ENCODE measurements at places on chromosomes 2 and 18.
A peak's percentile ranks its signal among the peaks of the same experiment; 100 is the strongest.

DNA sequence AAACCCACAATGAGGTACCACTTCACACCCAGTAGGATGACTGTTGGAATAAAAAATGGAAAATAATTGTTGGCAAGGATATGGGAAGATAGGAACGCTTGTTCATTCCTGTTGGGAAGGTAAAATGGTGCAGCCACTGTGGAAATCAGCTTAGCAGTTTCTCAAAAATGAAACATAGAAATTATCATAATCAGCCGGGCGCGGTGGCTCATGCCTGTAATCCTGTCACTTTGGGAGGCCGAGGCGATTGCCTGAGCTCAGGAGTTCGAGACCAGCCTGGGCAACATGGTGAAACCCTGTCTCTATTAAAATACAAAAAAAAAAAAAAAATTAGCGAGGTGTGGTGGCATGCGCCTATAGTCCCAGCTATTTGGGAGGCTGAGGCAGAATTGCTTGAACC lies 23.4 kb downstream of the AMER3 start:
- no peak for DNase-seq

GRCh38 chr2:25809646-25810045 lies 68.6 kb downstream of the ASXL2 start:
- no peak for DNase-seq

GRCh38 chr2:1476617-1477195 lies 63.4 kb downstream of the TPO start:
- no peak for DNase-seq

DNA sequence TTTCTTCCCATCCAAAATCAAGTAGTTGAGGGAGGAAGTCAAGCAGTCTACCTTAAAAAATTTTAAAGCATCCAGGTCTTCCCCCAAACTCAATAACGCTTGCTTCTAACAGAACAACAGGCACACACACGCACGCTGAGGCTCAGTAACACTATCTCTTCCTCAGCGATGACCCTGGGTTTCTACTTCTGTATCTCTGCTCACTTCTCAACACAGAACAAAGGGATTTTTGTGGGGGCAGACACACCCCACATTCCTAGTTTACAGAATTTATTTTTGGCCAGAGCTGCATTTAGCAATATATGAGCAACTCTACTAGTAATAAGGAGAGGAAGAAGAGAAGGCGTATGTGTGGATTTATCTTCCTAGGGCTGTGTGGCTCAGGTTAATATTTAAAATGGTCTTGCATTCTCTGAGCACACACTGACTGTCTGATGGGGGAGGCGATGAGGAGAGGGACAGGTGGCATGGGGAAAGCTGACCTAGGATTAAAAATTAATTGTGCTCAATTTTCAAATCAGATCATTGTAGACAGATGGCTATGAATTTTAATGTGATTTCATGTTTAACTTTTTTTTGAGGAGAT lies 71.3 kb upstream of the PPM1B start:
- DNase-seq, result no peak

- DNase-seq, result no peak
These were observed 6.9 kb downstream of the ANKRD53 start for GRCh38 chr2:70985283-70985688.

GRCh38 chr18:39624961-39625360 lies 2059.4 kb upstream of the CELF4 start:
- DNase-seq, result no peak

DNA sequence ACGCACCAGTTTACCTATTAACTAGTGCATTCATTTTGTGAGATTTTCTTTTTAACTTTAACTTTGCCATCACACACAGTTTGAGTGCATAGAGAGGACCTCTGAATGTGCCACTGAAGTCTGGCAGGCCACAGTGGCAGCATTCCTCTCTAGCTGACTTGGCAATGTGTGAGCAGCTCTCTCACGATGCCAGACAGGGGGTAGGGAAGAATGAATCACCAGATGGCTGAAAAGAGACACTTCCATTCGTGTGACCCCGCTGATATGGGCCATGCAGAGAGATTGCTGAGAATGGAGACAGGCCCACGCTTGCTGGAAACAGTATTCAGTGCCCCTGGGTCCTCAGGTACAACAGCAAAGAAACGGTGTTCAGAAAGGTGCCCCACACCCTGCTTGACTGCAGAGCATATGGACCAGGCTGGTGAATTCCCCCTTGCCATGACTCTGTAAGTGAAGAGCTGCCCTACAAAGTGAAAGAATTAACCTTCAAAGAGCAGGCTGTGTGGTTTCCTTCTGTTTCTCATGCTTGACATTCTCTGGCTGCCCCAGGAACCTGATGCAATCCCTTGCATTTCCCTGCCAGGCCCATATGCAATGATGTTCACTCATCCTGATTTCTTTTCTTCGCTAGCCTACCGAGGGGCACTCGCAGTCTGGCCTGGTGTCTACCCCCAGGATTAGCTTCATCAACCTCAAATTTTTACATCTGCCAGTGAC lies 236.1 kb downstream of the CDH20 start:
- no peak for DNase-seq

DNA sequence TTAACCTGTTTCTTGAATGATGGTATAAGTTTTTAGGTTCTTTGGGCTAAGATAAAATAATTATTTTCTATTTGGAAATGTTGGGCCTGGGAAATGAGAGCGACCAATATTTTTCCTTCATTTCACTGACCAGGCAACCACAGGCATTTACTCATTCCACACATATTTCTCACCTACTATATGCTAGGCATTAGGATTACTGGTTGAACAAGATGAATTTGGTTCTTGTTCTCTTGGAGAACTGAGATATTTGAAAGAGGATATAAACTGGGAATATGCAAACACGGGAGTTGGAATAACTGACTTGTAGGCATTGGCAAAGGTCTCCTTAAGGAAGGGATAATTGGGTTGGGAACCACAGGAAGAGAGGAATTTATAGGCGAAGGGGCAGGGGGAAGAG lies 3.9 kb upstream of the MYL1 start:
- DNase-seq, result no peak

DNA sequence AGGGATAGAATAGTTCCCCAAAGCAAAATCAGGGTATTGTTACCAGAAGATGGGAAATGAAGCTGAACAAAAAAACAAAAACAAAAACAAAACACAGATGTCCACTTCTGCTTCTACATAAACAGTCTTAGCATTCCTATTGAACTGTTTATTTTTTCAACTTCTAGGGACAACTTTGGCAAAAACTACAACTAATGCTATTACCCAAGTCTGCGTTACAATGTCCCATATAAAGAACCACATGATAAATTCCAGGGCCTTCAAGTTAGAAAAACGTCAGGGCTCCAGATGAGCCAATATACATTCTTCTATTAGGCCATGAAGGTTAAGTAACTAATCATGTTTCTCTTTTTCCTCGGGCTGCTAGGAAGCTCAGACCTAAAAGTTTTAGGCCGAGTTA lies 16.9 kb downstream of the PID1 start:
- DNase-seq, result no peak

GRCh38 chr18:75209951-75210258 lies 692 bp upstream of the TSHZ1 start:
- DNase-seq, result peak; percentile 73

DNA sequence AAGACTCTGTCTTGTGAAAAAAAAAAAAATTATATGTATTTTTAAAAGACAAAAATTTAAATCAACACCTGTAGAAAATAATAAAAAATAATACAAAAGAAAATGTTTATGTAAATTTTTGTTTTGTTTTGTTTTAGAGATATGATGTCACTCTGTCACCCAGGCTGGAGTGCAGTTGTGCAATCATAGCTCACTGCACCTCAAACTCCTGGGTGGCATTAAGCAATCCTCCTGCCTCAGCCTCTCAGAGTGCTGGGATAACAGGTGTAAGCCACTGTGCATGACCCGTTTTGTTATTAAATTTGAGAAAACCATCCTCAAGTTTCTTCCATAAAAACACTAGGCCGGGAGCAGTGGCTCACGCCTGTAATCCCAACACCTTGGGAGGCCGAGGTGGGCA lies 56.2 kb upstream of the B3GNT7 start:
- no peak for DNase-seq

GRCh38 chr2:16409006-16409390 lies 256.6 kb downstream of the CYRIA start:
- no peak for DNase-seq

GRCh38 chr2:3665886-3666612 lies 8.0 kb downstream of the ALLC start:
- no peak for DNase-seq

DNA sequence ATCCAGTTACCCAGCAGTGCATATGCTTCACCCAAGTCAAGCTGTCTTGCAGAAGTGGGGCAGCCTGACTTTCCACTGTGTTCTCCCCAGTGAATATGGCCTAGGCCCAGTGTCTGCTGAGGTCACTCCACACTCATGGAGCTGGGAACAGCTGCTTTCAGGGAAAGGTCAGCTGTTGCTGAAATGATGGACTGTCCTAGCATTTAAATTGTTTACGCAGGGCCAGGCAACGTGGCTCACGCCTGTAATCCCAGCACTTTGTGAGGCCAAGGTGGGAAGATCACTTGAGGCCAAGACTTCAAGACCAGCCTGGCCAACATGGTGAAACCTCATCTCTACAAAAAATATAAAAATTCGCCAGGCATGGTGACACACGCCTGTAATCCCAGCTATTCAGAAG lies 86.5 kb downstream of the LIPG start:
- DNase-seq, result no peak

DNA sequence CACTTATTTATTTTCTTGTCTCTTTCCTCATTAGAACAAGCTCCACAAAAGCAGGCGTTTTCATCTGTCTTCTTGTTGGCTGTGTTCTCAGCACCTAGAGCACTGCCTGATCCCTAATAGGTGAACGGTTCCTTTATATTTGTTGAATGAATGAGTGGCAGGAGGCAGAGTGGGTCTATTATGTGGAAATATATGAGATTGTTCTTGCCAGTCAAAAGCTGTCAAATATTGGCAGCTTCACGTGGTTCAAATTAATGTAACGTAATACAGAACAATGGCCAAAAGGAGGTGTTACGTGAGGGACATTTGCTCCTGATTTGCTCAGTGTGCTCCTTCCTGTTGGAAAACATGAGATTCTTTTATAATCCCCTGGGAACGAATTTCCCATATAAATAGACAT lies 8.5 kb upstream of the ARHGAP25 start:
- no peak for DNase-seq

DNA sequence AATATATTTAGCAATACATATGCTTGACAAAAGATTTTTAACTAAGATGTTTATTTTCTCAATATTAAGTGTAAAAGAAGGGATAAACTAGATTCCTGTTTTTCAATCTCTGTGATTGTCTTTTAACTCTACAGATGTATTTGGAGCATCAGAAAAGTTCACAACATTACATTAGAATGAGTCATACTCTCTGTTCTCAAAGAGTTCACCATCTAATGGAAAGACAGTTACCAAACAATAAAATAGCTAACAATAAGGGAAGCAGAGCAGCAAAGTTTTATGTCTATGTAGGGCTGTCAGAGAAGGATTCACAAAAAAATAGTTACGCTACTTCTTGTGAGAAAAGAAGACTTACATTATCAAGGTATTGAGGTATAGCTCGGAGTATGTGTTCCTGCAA lies 109.2 kb upstream of the MAP2 start:
- no peak for DNase-seq

DNA sequence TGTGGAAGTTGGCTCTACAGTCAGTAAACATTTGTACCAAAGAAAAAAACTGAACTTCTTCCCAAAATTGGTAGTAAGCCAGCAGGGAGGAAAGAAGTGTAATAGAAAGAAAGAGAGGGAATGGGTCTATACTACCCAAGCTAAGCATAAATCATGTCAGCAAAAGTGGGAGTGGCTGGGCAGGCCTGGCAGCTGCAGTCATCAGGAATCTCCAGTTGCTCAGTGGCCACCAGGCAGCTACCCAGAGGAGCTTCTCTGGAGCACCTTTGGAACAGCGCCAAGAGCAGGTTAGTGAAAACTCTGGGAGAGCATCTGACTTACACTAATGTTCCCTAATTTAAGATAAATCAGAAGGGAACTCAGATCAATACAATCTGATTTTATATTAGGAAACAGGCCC lies 14.3 kb downstream of the FRZB start:
- no peak for DNase-seq

DNA sequence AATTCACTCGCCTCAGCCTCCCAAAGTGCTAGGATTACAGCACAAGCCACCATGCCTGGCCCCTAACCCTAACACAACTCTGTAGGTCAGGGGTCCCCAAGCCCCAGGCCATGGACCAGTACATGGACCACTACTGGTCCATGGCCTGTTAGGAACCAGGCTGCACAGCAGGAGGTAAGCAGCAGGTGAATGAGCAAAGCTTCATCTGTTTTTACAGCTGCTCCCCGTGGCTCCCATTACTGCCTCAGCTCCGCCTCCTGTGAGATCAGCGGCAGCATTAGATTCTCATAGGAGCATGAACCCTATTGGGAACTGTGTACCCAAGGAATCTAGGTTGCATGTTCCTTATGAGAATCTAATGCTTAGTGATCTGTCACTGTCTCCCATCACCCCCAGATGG lies 201.7 kb downstream of the NRP2 start:
- DNase-seq, result no peak

GRCh38 chr2:46181789-46182530 lies 115.2 kb upstream of the EPAS1 start:
- no peak for DNase-seq

DNA sequence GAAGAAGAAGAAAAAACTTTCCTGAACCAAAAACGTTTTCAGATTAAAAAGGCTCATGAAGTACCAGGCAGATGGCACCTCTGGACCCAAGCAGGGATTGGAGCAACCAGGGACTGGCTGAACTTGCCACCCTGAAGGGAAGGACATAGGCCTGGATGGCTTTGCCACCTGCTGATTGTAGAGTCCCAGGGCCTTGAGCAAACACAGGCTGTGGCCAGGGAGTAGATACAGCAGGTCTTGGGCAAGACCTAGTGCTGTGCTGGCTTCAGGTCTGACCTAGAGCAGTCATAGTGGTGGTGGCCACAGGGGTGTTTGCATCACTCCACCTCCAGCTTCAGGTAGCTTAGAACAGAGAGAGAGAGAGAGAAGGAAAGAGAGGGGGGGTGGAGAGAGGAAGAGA lies 231.5 kb upstream of the FBXO11 start:
- DNase-seq, result no peak

DNA sequence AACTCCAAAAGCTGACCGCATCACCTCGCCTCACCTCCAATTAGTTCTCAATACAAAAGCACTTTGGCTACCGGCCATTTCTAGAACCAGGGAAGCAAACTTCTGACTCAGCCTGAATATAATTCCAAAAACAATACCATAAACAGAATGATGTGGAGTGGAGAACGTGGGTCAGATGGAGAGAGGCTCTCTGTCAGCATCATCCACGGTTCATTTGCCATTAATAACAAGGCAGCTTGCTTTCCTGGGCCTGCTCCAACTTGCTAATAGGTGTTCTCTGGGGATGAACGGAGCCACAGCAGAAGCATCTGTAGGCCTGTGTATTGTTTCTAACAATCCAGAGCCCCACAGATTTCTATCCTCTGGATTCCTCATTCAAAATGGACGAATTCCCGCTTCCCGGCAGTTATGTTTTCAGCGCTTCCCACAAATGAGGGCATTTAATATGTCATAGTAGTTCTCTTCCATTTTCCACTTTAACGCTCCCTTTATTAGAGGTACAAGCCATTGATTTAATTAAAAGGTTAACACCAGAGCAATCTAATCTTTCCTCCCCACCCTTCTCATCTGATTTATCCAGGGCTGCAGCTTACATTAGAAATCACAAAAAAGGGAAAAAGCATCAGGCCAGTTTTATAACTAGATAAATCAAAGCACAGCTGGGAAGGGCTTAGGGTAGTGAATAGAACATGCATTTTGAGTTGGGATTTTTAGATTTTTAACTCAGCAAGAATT lies 23.2 kb upstream of the CNTNAP5 start:
- DNase-seq, result peak; percentile 91

- DNase-seq, result no peak
These were observed 984 bp downstream of the CCDC88A start for GRCh38 chr2:55418512-55419232.
